HT1080 (cell line): ENCODE measurements at places on chromosomes 7 and 10. TPM values are rescaled to one million over a fixed set of nuclear protein-coding genes. Genes with fewer than 3 reads are reported as not detected.

DNA sequence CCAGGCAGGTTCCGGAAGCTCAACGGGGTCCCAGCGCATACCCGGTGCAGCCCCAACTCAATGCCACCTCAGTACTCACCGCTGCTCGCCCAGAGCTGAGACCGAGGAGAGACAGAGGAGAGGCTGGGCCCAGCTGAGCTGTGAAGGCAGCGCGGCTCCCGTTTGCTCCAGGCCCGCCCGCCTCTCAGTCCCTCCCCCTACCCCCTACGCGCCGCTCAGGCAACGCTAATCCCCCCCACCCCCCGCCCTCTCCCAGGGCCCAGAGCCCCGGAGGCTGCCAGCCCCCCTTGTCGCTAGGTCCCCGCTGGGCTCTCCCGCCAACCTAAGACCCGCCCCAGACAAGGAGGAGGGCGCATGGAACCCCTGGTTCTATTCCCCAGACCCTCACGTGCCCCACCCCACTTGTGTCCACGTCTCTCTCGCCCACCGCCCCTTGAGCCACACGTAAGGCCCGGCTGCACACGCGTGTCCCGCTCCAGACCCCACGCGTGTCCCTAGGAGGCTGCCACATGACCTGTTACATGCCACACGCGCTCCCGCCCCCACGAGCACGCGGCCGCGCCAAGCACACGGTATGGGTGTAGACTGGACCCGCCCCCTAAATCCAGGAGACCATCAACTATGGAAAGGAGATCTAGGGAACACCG lies at the start of gene PSD:
TSS of gene PSD (minus strand) at position 164 of the 647 bp plus-strand sequence. CDS start 1,747 bp downstream, outside the sequence.
- no peak for DNase-seq

GRCh38 chr10:11631291-11631690 lies 19.8 kb upstream of the USP6NL start:
- no peak for DNase-seq

DNA sequence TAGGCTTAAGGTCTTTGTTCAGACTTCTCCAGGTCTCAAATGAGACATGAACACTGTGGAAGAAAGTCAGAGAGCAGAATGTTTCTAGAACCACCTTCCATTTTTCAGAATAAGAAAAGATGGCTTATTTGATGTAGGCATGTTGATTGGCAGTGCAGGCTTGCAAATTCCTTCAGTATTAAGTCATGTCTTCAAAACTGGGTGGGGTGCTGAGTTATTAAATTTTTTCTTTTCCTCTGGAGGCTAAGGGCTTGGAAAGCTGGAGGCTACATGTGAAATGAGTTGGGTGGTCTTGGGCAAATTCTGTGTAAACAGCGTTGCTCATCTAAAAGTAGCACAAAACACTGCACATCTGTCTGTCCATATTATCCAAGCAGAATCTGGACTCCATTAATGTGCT lies 62.8 kb downstream of the PRTFDC1 start:
- peak; percentile 50 for DNase-seq

DNA sequence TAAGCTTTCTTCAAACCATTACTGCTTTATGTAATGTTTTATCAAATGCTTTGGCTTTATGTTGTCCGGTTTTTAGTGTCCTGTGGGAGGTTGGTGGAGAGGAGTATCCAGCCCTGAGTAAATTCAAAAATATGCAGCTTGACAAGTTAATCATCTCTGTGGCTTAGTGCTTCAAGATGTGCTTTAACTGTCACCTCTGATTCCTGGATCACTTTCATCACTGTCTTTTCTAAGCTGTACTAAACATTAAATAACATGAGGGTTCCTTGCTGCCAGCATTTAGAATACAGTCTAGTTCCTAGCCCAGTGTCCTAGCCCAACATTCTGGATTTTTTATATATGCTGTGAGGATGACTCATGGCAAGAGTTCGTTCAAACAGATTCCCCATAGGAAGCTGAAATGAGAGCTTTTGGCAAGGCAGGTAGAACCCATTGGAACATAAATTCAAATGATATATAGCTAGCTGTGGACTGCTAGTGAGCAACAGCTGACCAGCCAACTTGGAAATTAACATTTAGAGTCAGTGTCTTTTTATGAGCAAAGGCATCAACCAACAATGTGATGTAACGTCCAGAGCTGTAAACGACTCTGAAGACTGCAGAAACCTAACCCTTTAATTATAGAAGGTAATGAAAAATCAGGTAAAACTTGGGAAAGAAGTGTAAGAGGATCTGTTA lies 80.6 kb upstream of the OIT3 start:
- DNase-seq: peak; percentile 76

DNA sequence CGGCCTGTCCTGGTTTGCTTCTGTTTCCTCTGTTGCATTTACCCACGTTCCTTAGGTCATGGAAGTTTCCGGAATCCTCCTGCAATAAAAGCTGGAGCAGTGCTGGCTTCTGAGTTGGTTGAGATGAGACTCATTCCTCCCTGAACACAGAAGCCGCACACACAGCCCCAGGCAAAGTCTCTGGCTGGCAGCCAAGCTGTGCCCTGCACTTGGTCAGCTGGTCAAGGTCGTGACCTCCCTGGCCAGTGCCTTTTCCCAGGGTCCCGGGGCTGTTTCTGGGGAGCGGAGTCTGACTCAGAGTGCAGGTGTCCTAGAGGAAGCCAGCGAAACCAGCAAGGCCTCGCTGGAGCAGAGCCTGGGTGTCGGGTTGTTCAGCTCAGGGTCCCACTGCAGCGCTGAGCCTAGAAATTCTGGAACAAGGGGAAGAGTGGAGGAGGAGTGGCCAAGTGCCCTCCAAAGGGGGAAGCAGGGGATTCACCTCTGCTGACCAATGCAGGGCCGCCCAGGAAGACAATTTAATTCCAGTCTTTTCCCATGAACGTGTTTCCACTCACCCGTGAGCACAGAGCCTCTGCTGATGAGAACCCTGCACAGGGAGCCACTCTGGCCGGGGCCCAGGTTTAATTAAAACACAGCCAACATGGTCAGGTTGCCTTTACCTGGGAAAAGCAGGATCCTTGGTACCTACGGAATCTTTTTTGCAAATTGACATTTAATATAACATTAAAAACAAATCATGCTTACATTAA lies 245.5 kb upstream of the PPP2R2D start:
- DNase-seq: peak; percentile 34

- DNase-seq: no peak
These were observed 217.1 kb downstream of the CAMK1D start for GRCh38 chr10:12566161-12567115.

- DNase-seq: no peak
These were observed 58.3 kb upstream of the COMTD1 start for GRCh38 chr10:75294031-75294437.

DNA sequence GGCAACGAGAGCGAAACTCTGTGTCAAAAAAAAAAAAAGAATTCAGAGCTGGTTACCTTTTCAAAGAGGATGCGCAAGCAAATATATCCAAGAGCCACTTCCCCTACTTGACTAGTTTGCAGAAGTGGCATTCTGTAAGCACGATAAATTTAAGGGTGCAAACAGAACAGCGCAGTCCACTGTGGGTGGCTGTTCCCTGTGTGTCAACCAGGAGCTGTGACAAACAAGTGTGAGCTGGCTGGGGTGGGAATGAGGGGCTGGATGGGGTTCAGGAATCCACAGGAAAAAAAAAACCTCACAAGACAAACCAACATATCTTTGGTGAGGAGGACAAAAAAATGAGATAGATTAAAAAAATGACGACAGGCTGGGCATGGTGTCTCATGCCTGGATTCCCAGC lies 15.9 kb downstream of the GUSB start:
- no peak for DNase-seq

GRCh38 chr7:11232462-11232861 lies 258.8 kb downstream of the PHF14 start:
- peak; percentile 27 for DNase-seq

DNA sequence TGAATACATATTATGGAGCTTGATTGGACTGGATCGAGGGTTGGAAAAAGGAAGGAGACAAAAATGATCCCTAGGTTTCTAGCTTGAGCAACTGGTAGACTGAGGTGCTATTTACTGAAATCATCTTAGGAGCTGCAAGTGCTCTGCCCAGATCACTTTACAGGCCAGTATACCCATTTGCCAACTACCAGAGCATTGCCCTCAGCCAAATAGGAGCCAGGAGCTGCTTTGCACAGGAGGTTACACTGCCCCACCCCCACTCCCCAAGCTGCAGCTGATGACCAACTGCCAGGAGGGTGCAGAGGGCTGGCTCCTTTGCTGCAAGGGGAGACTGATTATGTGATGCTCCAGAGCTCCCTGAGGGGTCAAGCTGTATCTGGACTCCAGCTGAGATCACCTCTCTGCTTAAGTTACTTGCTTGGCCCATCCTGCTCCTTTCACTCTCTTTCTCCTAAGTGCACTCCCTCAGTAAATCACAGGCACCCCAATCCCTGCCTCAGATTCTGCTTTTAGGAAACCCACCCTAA lies 275.4 kb downstream of the ZEB1 start:
- no peak for DNase-seq

DNA sequence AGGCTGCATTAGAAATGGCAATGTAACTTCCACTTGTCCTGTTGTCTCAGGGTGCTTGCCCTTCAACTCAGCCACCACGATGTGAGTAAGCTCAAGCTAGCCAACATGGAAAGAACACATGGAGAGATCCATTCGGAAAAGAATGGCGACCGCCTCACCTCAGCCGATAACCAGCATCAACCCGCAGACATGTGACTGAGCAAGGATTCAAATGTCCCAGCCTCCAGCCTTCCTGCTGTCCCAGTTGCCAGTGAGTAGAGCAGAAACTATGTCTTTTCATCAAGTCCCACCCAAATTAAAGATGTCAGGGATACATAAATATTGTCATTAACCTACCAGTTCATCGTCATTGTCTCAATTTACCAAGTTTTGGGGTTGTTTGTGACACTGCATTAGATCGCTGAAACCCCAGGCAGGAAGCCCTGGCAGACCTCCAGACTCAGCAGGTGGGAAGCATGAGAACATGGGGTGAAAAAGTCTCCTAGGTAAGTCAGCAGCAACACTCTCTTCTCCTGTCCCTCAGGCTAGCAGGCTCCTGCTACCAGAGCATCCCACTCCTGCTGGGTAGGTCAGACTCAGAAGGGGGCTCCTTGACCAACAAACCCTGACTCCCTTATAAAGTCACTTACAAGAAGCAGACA lies 67.0 kb downstream of the OSBPL3 start:
- DNase-seq: no peak

DNA sequence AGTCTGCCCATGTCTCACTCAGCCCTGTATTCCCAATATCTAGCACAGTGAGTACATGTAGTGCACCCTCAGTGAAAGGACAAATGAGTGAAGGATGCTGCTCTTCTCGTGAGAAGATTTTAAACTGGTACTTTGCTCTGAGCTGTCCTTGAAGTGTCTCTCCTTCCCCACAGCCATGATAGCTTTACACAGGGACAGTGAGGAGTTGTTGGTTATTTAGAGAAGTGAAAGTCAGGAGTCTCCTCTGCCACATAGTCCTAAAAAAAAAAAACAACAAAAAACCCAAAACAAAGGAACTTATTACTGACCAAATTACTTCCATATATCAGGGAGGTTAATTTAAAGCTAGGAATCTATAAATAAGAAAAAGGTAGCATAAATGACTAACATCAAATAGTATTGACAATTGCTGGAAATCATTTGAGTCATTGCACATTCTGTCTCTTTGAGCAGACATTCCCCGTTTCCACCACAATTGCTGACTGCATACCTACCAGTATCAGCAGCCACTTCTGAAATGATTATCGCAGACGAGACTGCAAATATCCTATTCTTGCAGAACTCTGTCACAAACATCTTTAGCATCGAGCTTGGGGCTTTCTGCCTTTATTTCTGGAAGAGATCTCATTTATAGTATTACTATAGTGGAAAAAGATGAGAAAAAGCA lies 202.1 kb downstream of the PTEN start:
- no peak for DNase-seq

- no peak for DNase-seq
These were observed 5.6 kb upstream of the OGDHL start for GRCh38 chr10:49767752-49768151.

GRID1 gene
- 2.6 and 5.4 TPM in 2 replicates for total RNA-seq

HPSE2 gene
- total RNA-seq: not detected in 2 replicates

CCDC146 gene
- 0.40 and 0.42 TPM in 2 replicates for total RNA-seq

OR2A14 gene
- not detected in 2 replicates for total RNA-seq

PLEKHA1 gene
- 3.6 and 8.2 TPM in 2 replicates for total RNA-seq

ZNF727 gene
- total RNA-seq: not detected in 2 replicates

LRIT1 gene
- total RNA-seq: not detected in 2 replicates

NSMCE4A gene
- total RNA-seq: 75.6 and 78.4 TPM in 2 replicates

CAMK1D gene
- total RNA-seq: 2.1 and 3.9 TPM in 2 replicates

GPR15LG gene
- not detected in 2 replicates for total RNA-seq

ACSL5 gene
- 0.17 and 0.63 TPM in 2 replicates for total RNA-seq

BBIP1 gene
- 35.8 and 43.1 TPM in 2 replicates for total RNA-seq
